ENCODE measurements at places on chromosomes 3 and 15.

DNA sequence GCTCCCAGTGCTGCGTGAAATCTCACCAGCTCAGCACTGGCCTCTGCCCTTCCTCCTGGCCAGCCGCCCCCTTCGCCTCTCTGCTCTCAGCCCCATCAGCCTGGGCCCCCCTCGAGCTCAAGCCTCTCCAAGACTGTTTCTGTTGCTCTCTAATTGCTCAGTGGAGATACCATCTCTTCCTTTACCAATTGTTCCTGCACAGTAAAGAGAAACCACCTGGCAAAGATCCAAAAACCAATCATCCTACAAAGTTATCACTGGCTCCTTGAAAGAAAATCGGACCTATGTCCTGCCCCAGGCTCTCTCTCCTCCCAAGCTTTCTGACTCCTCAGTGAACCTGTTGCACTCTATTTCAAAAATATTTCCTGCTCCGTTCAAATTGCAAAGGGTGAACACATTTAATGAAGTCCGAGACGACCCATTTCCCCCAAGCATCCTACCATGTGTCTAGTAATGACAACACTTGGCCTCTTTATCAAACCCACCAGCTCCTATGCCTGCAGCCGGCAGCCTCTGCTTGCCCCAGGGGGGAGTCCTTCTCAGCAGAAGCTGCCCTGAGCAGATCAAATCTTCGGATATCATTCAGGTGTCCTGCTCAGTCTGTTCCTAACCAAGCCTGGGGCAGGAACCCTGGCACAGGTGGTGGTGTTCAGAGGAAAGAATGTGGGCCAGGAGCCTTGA is 53.7 kb upstream of the FAM174B start:
- DNase-seq = no peak

- no peak for DNase-seq
Observed at GRCh38 chr15:41511899-41512369, 1.7 kb downstream of the LTK start.

DNA sequence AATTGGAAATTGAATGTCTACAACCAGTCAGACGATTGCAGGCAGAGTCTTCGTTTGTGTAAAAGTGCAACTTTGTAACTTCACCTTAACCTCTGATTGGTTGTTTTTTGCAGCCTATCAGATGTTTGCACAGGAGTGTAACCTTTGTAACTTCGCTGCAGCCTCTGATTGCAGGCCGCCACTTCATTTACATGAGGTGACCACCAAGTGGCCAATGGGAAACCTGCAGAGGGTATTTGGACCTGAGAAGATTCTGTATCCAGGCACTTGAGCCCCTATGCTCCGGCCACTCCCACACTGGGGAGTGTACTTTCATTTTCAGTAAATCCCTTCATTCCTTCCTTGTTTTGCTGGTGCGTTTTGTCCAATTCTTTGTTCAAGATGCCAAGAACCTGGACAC is 68.1 kb upstream of the PFN2 start:
- no peak for DNase-seq

- DNase-seq = no peak
Observed at GRCh38 chr3:50264383-50264963, 4.5 kb upstream of the SEMA3B start.

DNA sequence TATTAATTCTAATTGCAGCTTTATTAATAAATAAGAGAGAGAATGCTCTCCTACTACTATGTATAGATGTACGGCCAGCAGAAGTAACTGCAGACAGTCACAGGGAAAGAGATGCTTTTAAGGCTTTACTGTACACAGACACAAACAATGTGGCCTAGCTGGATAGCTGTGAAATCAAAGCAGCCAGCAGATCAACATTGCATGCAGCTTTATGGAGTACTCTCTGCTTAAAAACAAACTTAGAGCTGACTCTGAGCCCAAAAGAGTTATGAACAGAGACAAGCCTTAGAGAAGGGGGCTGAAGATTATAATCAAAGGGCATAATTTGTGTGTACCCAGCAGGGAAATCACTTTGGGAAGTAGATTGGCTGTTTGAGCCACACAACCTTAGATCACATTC is 47.2 kb downstream of the CADM2 start:
- no peak for DNase-seq

DNA sequence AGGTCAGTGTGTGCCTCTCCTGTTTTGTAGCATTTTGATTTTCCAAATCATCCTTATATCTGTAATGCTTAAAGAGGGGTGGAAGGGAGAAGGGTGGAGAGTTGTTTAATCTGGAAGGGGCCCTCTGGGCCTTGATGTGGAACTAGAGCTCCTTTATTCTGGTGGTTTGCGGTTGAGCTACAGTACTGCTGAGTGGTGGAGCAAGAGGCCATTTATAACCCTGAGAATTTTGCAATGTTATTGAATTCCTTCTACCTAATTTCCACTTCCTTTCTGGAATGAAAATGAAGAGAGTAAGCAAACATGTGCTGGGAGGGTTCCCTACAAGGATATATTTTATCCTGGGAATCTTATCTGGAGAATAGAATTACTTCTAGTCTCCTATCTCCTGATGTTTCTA is 35.3 kb upstream of the TUBGCP5 start:
- no peak for DNase-seq

DNA sequence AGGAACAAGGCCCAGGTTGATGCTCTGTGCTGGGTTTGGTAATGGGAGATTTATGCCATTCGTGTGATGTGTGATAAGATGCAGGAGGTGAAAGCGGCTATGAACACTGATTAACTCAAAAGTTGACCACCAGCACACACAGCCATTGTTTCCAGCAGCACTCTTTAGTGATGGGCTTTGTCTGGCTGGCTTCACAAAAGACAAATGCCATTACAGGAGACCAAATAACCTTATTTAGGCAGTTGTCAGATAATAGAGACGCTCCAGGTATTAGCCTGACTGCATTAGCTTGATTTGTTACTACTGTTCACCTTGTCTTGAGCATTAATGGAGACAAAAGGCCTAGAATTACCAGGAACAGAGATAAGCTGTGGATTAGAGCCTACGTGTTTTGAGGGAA is 5.1 kb downstream of the HESX1 start:
- no peak for DNase-seq

DNA sequence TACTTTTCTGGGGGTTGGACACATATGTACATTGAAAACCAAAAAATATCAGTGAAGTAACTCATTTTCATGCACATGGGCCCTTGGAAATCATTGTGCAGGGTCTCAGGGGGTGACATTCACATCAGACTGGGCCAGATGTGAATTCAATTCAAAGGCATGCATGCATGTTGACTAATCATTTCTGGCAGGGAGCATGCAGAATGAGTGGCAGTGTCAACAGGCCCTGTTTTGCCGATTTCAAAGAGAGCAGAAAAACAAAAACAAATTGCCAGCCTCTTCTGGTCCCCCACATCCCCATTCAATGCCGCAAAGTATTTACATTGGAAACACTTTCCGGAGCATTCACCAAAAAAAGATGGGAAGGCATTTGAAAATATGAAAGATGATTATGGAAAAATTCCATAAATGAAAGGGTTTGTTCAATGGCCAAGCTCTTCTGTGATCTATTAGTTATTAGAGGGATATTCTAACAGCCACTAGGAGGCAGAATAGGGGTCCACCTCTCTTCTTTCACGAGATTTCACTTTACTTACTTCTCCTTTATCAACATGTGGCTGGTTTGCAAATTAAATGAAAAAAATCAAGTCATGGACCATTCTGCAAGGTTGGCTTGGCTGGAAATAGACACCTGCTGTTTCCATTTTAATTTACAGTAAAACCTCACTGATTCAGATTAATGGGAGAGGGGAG is 119.9 kb upstream of the FEZF2 start:
- peak; percentile 62 for DNase-seq

- DNase-seq = no peak
Observed at GRCh38 chr3:191385101-191385500, 54.8 kb upstream of the UTS2B start.

Data from OCI-LY7 (cell line).